ENCODE measurements at places on chromosomes 5 and 9.

GRCh38 chr5:98917433-98917832 is 11.4 kb downstream of the CHD1 start:
- DNase-seq: no peak

- DNase-seq: no peak
Measured at GRCh38 chr9:128625391-128626146, 31.1 kb downstream of the DYNC2I2 start.

DNA sequence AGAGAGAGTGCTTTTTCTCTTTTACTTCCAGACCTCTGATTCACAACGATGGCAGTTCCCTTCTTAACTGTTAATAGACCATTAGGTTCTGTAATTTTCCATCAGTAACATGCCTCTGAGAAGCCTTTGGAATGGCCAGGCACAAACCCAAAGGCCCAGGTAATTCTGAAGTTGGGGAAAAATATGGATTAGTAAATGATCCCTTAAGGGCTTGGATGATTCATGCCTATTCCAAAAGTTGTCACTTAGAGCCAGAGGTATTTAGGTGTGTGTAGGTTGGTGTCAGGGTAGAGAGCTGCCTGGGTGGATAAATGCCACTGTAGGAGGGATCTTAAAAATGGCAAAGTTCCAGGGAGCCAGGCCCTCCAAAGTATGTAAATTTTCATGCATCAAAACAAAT is 228.8 kb downstream of the PLK2 start:
- no peak for DNase-seq

DNA sequence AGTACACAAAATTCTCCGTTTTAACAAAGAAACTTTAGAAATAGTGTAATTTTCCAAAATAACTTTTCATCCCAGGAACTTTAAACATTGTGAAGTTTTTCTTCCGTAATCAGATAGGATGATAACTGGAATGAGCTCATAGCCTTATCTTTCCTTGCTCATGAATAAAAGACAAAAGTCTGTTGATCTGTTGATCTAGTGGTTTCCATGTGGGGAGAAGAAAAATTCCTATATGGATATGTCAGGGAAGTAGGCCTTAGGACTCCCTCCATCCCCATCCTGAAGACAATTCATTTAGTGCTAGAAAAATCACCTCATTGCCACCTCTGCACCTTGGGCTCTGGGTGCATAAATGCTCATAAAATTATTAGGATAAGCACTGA is 266.6 kb downstream of the SMARCA2 start:
- no peak for DNase-seq

GRCh38 chr5:160311491-160312133 is 752 bp downstream of the CCNJL start:
- DNase-seq: peak; percentile 26

DNA sequence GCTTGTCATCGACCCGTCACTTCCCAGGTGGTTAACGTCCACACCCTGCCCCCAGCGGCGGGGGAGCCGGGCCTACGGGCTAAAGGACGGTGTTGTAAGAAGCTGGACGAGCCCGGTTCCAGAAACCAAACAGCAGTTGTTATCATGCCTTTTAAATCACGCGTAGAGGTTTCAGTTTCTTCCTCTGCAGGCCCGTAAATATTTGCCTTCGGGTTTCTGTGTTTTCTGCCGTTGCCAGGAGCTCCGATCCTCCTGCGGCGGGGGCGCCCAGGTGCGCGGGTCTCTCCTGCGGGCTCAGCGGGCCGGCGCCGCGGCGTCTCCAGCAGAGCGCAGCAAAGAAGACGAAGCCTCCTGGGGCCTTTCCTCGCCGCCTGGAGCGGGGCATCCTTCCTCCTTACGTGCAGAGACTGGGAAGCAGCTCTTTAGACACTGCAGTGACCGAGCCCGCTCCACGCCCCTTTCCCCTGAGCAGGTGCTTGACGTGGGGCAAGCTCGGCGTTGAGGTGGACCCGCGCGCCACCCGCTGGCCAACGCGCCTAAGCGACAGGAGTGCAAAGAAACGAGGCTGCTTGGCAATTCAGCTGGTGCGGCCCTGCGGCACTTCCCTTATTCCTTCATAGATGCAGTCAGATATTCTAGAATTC is 21.8 kb upstream of the TTC1 start:
- peak; percentile 71 for DNase-seq

GRCh38 chr5:56350597-56351170 is 117.6 kb upstream of the ANKRD55 start:
- peak; percentile 55 for DNase-seq

DNA sequence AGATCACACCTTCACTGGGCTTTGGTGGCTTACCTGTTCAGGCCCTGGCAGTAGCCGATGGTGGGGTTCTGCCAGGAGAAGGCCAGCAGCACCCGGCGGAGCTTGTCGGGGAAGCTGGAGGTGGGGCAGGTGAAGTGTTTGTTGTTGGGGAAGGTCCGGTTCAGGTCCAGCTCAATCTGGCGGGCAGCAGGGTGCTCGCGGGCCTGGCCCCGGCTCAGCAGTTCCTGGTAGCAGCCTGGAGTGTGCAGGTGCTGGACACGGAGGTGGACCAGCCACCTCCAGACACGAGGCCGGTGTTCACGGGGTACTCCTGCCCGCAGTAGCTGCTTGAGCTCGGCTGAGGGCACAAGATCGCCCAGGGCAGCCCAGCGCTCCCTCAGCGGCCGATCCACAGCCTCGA is 16.2 kb upstream of the CORO2A start:
- DNase-seq: no peak
